ENCODE measurements at places on chromosomes 1 and 21. TPM values are rescaled to one million over a fixed set of nuclear protein-coding genes. Genes with fewer than 3 reads are reported as not detected.

The MOV10 gene
- 3.7 TPM for total RNA-seq

The TNFRSF8 gene
- total RNA-seq: not detected

The TCEA3 gene
- 4.4 TPM for total RNA-seq

The OR10J1 gene
- not detected for total RNA-seq

The S100A1 gene
- total RNA-seq: 2.2 TPM

The LAMC2 gene
- 0.74 TPM for total RNA-seq

The ILDR2 gene
- 20.9 TPM for total RNA-seq

The RPS27 gene
- 1,226 TPM for total RNA-seq

The SPATA1 gene
- total RNA-seq: 0.74 TPM

The ITLN2 gene
- total RNA-seq: not detected

The FCGR2B gene
- total RNA-seq: 0.25 TPM

The SLC6A9 gene
- 4.7 TPM for total RNA-seq

The CASZ1 gene
- total RNA-seq: 0.98 TPM

The MAP3K21 gene
- 3.2 TPM for total RNA-seq

The PDZK1IP1 gene
- not detected for total RNA-seq

The CD5L gene
- 0.49 TPM for total RNA-seq

The FLG2 gene
- 0.25 TPM for total RNA-seq

The URB2 gene
- total RNA-seq: 8.1 TPM

The RYR2 gene
- total RNA-seq: 23.8 TPM

The ITLN1 gene
- total RNA-seq: not detected

The UBL4B gene
- total RNA-seq: 0.25 TPM

The PLCH2 gene
- 9.1 TPM for total RNA-seq

The FYB2 gene
- total RNA-seq: 0.49 TPM

The OLFML3 gene
- total RNA-seq: 12.3 TPM

The MAD2L2 gene
- 37.4 TPM for total RNA-seq

The ITGB2 gene
- total RNA-seq: 3.4 TPM

The PTAFR gene
- total RNA-seq: 0.74 TPM

The GUCA2B gene
- total RNA-seq: not detected

The SMPDL3B gene
- 0.25 TPM for total RNA-seq

The LCE1E gene
- total RNA-seq: not detected

The UBE2U gene
- not detected for total RNA-seq

The PTPRF gene
- 60.7 TPM for total RNA-seq

The KPRP gene
- not detected for total RNA-seq

The PRRX1 gene
- total RNA-seq: 5.4 TPM

The INAVA gene
- total RNA-seq: 0.98 TPM

The VAV3 gene
- 4.4 TPM for total RNA-seq

The FCGR3A gene
- total RNA-seq: 2.5 TPM

The MARK1 gene
- total RNA-seq: 55.8 TPM

The LYPD8 gene
- total RNA-seq: not detected

The CLCNKA gene
- not detected for total RNA-seq

The EFNA3 gene
- 10.6 TPM for total RNA-seq

The PCP4 gene
- 5.2 TPM for total RNA-seq

The PRAMEF18 gene
- not detected for total RNA-seq

The PODN gene
- total RNA-seq: 1.5 TPM

The NSUN4 gene
- total RNA-seq: 8.4 TPM

The GNPAT gene
- 41.3 TPM for total RNA-seq

The APOBEC4 gene
- not detected for total RNA-seq

The SPRR3 gene
- not detected for total RNA-seq

The EDEM3 gene
- total RNA-seq: 60.2 TPM

The GJA8 gene
- not detected for total RNA-seq

The MAP3K7CL gene
- 0.98 TPM for total RNA-seq

The ERG gene
- total RNA-seq: 1.2 TPM

The NFIA gene
- 85.8 TPM for total RNA-seq

The KISS1 gene
- total RNA-seq: not detected

The PALMD gene
- 41.8 TPM for total RNA-seq
